ENCODE measurements at places on chromosomes 1 and 21.
A peak's percentile ranks its signal among the peaks of the same experiment; 100 is the strongest.

GRCh38 chr1:95115708-95116137 is 1.4 kb upstream of the TLCD4 start:
- DNase-seq = no peak

DNA sequence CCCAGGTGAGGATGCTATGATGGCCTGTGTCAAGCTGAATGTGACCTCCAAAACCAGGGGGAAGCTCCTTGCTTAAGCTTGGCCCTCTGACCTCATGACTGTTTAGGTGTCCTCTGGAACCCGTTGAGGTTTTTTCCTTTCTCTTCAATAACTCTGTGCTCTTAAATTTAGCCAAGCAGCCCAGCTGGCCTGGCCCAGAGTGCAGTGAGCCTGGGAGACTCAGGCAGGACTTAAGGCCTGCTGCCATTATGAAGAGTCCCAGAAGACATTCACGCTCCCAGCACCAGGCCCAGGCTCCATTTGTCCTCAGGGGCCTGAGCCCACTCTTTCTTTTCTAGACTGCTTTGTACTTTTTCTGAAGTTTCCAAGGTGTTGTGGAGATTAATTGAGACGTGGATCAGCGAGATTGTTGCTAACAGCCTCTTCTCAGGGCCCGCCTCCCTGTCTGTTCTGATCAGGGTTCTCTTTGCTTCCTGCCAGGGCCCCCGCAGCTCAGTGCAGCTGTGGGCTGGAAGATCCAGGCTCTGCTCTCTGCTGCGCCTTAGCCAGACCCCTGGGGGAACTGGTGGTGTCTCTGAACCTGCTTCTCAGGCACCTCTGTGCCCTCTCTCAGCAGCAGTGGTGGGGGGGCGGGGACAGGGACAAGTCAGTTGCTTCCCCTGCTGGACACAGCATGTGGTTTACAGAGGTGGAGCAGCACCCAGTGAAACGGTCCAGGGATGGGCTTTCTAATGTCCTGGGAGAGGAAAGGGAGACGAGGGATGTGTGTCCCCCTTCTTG is 124.2 kb downstream of the GRIK3 start:
- peak; percentile 15 for DNase-seq

GRCh38 chr1:92698932-92699331 is 86.0 kb downstream of the EVI5 start:
- DNase-seq = peak; percentile 61

DNA sequence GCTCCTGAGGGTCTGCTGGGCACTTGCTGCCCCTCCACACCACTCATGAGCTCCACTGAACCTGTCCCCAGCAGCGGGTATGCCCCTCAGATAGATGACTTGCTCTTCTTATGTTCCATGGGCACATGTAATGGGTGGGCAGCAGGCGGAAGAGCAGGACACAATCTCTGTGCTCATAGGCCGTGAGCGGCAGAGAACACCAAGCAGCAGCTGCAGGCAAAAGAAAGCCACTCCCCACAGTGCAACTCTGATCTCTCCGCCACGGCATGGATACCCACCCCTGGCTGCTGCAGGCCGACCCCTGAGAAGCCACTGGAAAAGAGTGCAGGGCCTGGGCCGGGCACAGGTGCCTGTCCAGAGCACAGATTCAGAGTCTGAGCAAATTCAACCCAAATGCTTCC is 135.2 kb upstream of the RUNX3 start:
- DNase-seq = no peak

DNA sequence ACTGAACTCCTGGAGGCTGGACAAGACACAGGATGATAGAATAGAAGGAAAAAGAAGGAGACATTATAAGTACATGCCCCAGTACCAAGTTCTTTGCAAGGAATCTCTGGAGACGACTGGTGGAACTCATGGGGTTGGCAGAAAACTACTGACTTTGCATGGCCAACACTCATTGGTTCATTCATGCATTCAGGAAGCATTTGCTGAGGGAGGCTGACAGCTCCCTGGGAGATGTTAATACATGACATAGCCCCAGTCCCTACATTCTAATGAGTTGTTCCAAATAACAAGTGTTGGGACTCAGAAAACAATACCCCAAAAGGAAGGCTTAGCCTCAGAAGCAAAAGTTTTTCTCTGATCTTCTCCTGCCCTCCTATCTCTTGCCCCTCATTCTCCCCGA is 172.8 kb upstream of the IRF2BP2 start:
- DNase-seq = no peak

DNA sequence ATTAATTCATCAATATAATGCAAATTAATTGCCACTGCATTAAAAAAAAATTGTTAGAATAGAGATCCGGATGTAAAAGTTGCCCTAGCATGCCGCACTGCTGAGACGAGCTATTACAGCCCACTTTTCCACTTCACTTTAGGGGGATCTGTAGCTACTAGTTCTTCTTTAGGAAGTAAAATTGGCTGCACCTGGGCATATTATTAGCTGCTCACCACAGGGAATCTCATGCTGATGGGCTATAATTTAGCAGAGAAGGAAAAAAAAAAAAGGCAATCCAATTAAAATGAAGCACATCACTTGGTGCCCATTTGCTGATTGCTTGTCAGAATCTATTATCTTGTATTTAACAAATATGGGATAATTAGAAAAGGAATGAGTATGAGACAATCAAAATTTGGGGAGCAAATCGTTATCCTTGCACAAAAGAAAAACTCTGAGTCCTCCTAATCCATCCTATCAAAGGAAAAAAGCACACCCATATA is 233.4 kb downstream of the DSCAM start:
- DNase-seq = no peak

GRCh38 chr1:38559446-38560165 is 300.0 kb downstream of the RRAGC start:
- DNase-seq = no peak

DNA sequence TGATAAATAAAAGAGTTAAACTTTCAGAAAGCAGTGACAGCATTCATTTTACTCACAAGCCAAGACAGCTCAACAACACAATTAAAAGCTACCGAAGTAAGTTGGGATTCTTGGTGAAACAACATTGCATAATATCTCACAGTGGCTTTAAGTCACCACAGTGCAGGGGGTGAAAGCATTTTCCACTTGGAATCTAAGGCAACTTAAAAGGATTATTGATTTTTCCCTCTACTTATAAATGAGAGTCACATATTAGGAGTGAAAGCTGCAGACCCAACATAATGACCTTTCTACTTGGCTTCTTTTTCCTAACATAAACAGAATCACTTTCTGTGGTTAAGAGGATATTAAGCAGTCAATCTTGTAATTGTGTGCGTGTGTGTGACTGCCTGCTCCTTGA is 536.6 kb upstream of the CXADR start:
- no peak for DNase-seq

- DNase-seq = no peak
Measured at GRCh38 chr1:184650177-184650866, 104.3 kb downstream of the EDEM3 start.

Measured in hindlimb muscle (tissue), 1 donor.